ENCODE measurements at places on chromosomes 7 and 10.

DNA sequence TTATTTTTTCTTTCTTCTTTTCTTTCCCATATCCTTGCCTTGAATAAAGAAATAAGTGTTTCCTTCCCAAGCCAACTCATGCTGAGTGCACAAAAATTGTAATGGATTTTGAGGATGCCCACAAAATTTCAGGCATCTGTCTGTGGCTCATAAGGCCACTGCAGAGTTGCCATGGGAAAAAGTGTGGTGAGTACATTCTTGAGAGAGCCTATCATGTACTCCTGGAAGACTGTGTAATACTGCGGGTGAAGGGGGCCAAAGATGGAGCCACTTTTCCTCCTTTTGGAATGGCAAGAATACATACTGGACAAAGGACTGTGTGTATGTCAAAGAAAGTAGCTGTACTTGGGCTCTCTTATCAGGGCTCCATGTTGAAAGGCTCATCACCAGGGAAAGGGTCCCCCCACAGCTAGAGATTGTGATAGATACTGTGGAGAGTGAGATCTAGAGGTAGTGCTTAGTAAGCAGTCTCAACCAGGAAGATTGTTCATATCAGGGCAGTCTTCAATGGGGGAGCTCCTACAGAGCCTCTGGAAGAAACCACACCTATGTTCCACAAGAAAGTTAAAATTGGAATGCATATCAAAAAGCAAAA is 341.6 kb upstream of the KCND2 start:
- DNase-seq, result no peak

- no peak for DNase-seq
Observed at GRCh38 chr7:129264534-129264933, 39.7 kb downstream of the AHCYL2 start.

- no peak for DNase-seq
Observed at GRCh38 chr7:101140746-101141382, 13.4 kb upstream of the AP1S1 start.

DNA sequence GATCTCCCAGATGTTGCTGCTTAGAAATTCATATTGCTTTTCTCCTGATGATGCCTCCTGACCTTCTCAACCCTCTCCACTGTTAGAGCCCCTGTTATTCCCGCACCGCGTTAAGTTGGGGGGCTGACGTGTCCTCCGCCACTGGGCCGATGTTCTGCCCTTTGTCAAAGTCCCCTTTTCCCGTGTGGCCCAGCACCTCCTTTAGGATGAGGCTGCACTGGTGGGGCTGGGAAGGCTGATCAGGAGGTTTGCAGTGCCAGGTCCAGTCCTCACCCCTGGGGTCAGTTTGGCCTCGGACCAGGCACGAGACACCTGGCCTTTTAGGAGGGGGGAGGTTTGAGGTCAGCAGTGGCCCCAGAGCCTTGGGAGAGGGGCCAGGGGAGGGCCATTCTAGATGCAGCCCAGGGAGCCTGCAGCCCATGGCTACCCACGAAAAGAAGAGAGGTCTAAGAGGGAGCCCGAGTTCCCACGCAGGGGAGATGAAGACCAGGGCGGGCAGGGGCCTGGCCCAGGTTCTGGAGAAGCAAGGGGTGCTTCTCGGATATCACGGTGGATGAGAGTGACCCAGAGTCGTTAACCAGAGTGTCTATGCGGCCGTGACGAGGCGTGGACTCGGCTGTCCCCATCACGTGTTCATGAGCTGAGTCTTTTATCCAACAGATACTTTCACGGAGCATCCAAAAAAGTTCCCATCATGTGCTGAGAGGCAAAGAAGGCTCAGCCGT is 150.4 kb downstream of the DNAJB6 start:
- DNase-seq, result no peak

DNA sequence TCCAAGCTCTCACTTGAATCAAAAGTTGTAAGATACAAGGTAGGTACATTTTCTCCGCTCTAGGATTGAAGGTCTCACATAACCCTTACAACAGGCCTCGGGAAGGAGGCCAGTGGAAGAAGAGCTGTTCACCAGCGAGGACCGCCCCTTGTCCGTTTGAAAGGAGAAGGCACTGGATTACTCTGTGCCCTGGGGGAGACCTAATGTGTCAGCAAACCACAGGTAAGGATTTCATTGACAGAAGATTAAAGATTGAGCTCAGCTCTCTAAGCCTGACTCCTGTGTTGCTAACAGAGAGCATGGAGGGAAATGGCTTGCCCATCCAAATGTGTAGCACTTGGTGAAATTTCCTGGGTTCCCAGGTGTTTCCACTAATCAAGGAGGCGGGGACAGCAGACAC is 81.2 kb downstream of the SLC16A9 start:
- no peak for DNase-seq

- DNase-seq, result no peak
Observed at GRCh38 chr10:94281654-94282053, 81.1 kb downstream of the NOC3L start.

- DNase-seq, result no peak
Observed at GRCh38 chr7:132425942-132426341, 150.3 kb downstream of the PLXNA4 start.

DNA sequence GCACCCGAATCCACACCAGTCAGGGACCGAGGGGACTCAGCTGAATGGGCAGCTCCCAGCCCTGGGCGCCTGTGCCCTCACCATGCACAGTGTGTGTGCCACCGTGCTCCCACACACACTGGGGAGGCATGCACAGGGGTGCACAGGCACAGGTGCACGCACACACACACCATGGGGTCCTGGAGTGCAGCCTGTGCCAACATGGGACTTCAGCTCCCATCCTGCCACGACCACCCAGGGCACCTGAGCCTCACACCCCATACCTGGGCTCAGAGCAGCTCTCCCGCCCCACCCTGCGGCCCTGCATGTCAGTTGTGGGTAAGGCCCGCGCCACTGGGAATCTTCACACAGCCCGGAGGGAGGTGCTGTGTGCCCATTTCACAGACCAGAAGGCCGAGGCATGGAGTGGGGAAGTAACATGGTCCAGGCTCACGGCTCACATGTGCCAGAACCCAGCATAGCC is 8.0 kb downstream of the ELFN1 start:
- DNase-seq, result no peak

- DNase-seq, result no peak
Observed at GRCh38 chr7:67344481-67345193, 348.0 kb downstream of the TYW1 start.

GRCh38 chr10:132077091-132077490 is 11.3 kb downstream of the JAKMIP3 start:
- no peak for DNase-seq

DNA sequence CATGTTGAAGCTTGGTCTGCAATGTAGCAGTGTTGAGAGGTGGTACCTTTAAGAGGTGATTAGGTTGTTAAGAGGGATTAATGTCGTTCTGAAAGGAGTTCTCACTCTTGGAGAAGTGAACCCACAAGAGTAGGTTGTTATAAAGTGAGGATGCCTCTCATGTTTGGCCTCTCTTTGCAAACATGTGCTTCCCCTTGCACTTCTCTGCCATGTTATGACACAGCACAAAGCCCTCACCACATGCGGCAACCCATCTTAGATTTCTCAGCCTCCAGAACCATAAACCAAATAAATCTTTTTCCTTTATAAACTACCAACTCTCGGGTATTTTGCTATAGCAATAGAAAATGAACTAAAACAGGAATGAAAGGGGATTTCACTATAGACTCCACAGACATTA is 66.3 kb downstream of the KMT2C start:
- no peak for DNase-seq

- no peak for DNase-seq
Observed at GRCh38 chr10:71634531-71635164, 84.9 kb downstream of the C10orf105 start.

GRCh38 chr7:106501605-106502580 is 159.1 kb downstream of the CCDC71L start:
- no peak for DNase-seq

- no peak for DNase-seq
Observed at GRCh38 chr7:108409146-108409545, 47.1 kb downstream of the NRCAM start.

GRCh38 chr10:132464256-132465192 is 67.5 kb downstream of the PWWP2B start:
- DNase-seq, result peak; percentile 93

- no peak for DNase-seq
Observed at GRCh38 chr10:81759111-81759510, 115.9 kb upstream of the NRG3 start.

DNA sequence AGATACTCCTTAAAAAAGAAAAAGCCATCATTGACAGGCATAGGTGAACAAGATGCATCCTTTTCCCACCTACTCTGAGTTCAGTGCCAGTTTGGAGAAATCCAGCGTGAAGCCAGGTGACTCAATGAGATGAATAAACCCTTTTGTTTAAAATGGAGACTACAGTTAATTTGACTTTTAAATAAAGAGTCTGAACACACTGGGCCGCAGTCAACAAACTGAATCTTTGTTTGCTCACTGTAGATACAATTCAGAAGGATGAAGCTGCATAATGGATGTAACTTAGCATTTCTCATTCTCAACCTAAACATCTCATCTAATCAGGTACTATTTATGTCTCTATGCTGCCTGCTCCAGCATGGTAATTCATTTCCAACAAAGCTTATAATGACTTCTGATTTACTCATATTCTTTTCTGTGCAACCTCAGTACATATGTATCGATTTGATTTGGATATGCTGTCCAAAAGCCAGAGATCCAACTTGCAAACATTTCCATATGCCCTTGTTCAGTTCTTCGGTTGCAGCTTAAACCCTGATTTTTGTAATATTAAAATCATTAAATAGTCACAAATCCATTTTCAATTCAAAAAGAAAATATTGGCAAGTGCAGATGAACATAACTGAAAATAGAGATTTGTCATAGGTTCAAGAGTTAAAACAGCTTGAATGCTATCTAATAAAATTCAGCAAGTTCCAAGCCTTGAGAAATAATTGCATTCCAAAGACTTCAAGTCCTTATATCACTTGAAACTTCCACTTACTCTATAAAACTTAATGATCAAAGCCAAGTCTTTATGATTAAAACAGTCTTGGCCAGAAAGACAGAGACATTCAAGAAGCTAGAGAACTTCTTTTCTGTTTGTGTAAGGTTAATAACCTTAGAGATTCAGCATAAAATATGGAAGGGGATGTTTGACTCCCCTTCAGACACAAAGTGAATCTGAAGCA is 67.8 kb downstream of the CPVL start:
- DNase-seq, result no peak
